Retina (tissue), 1 donor: ENCODE measurements at places on chromosomes 16 and 17.

- DNase-seq: no peak
Observed at GRCh38 chr16:29804455-29805231, 1.7 kb upstream of the MAZ start.

DNA sequence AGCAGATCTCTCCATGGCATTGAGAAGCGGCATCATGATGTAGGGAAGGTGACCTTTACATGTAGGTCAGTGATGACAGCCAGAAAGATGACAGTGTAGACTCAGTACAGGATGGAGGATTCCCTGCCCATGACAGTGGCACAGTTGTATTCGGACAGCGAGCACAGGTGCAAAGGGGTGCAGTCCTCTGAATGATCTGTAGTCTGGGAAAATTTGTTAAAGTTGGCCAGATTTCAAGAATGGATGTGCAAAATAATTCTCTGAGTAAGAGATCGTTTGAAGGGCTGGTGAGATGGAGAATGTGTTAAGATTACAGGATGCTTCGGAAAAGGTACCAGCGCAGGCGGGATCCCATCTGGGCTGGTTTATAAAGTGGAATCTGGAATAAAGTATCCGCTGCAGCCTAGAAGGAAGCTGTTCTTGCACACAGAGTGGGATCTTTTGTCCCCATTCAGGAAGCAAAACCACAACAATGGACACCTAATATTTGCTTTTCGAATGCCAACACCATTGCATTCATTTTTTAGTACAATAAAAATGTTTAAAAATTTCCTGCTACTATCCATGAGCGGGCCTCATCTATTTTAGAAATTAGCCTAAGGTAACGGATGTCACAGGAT is 101.2 kb downstream of the RPTOR start:
- no peak for DNase-seq

DNA sequence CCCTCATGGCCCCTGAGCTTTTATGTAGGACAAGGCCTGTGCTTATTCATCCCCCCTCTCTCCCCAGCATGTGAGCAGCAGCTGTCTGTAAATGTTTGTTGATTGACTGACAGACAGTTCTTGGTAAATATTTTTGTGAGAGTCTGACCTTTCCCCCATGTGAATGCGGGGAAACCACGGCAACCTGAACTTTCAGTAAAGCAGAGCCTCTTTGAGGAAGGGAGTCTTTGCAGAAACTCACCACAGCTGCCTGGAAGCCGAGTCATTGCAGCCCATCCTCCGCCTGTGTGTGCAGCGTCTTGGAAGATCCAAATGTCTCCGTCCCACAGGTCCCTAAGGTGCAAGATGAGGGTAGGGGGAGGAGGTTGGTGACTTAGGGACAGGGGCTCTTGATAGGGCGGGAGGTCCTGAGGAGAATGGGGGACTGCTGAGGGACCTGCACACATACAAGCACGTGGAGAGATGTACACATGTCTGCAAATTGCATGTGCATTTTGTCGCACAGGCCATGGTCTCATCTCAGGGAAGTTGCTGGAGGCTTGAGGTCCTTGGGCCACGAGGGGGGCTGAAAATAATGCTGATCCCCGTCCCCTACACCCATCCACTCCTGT is 23.0 kb upstream of the IL21R start:
- no peak for DNase-seq

- DNase-seq: no peak
Observed at GRCh38 chr16:77739559-77739892, 17.2 kb downstream of the NUDT7 start.

DNA sequence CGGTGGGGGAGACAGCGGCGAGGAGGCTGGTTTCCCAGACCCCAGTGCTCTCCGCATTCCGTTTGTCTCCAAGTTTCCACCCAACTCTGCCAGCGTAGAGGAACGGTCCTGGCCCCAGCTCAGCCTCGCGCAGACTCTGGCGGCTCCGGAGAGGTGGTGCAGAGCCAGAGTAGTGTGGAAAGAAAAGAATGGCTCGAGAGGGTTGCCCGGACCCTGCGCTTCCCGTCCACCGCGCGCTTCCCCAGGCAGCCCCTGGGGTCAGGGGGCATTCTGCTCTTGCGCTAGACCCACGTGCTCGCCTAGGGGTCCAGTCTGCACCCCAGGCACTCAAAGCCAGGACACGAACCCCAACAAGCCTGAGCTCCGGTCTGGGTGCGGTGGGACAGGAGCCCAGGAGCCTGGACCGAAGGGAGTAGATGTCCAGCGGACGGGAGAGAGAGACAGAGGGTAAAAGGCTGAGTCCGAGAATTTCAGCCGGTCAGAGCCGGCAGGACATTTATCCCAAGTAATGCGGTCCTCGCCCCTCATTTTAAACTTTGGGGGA is 3.8 kb downstream of the PMP22 start:
- no peak for DNase-seq

DNA sequence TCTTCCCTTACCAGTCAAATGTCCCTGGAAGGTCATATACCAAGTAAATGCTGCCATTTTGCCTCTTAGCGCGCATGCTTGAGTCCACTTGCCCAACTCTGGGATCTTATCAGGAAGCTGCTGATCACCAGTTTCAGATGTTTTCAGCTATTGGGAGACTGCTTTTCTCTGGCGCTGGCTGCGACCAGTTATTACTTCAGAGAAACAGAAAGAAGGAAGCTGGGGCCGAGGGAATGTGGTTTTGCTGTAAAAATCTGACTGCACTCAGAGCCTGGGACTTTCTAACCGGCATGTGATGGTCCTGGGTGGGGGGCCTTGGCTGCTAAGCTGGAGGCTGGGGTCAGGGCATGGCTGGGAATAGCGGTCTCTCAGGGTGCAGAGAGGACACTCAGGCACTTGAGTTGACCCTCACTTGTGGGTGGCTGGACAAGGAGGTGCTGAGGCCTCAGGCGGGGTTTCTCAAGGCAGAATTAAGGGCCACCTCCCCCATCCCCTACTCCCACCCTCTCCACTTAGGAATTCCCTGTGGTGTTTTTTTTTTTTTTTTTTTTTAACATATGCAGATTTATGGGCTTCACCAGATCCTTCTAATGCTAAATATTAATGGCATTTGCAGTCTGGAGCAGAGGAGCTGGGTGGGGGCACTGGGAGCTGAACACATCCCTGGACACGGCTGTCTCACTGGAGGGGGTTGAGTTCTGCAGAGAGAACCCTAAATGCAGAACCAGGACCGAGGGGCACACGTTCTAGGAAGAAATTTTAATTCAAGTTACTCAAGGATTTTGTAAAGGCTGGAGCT is 145.8 kb downstream of the CYLD start:
- DNase-seq: no peak
